Stimulated activated naive CD8-positive, alpha-beta T cell treated with anti-CD3 and anti-CD28 coated beads, Interleukin-15, Interleukin-2, amounts not matched to agents 100 U/mL and 50 U/mL, for 24 hours (primary cell): ENCODE measurements at places on chromosomes 6 and 20.

- no peak for DNase-seq
Measured at GRCh38 chr6:2030682-2031244, 214.6 kb downstream of the GMDS start.

DNA sequence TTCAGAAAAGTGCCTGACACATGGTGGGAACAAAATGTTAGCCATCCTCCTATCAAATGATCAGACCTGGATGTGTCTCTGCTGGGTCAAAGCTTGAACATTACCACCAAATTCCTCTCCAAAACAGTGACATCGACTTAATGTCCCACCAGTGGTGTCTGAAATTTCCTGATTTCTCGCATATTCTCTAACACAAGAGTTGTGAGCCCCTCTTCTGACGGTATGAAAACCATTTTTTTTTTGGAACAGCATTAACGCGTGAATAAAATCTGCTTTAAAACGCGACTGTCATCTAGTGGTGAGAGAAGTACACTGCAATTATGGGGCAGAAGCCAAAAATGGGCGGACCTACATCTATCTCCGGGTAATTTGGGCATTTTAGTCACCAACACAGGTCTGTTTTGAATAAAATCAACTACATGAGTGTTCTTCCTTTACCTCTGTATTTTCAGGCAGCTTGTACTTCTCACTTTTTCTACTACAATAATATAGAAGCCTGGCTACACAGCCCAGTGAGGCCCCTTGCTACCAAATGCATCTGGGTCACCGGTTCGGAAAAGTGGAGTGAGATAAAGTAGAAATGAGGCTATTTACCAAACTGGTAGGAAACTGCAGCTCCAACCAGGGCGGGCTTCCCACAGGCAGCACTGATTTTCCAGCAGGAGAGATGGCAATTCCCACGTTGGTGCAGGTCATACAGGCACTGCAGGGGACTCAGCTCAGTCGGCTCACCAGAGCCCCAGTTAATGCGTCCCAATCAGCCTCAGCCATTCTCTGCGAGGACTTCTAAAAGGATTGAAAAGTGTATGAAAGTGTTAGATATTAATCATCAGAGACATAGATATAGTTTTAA, 27.4 kb downstream of the MGME1 start:
- DNase-seq: peak; percentile 16

GRCh38 chr20:29741594-29741893, 1515.9 kb upstream of the DEFB115 start:
- DNase-seq: no peak

DNA sequence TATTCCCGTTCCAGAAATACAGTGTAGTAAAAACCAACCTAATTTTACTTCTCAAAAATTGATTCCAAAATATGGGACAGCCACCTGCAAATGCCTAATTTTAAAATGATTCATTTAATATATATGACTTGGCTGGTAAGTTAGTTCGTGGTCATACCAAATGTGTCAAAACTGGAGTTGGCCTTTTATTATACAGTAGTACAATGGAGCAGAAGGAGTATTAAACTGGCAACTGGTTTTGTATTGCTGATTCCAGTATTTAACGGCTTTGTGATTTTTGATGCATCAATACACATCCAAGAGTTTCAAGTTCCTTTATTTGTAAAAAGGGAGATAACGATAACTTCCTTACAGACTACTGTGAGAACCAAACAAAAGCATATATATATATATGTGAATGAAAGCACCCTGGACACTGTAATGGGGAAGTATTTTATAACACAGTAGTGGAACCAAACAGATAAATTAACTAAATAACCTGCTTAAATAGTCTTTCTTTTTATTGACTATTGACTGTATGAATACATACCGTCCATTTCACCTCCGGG, 24.8 kb downstream of the SAMHD1 start:
- no peak for DNase-seq

DNA sequence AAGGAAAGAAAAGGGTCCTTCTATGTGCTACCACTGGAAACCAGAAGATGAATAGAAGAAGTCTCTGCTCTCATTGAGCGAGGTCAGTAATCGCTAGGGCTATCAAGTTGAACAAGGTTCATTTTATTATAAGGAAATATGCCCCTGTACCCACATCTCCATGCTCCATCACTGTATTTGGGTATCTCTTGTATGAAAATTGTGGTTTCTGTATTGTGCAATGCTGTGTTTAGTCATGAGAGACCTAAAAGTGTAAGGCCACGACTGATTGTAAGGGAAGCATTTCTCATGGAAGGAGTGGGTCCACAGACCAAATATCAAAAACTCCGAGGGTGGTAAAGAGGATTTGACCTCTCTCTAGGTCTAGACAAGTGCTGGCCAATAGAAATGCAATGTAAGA, 3.6 kb upstream of the HS3ST5 start:
- DNase-seq: no peak

- no peak for DNase-seq
Measured at GRCh38 chr20:53085720-53086119, 113.6 kb downstream of the TSHZ2 start.

- DNase-seq: no peak
Measured at GRCh38 chr6:3270258-3270657, 11.5 kb downstream of the PSMG4 start.

GRCh38 chr6:43200541-43200940, 18.5 kb downstream of the CUL9 start:
- DNase-seq: no peak

- no peak for DNase-seq
Measured at GRCh38 chr6:63572747-63573075, 431 bp downstream of the LOC128125822 start.

DNA sequence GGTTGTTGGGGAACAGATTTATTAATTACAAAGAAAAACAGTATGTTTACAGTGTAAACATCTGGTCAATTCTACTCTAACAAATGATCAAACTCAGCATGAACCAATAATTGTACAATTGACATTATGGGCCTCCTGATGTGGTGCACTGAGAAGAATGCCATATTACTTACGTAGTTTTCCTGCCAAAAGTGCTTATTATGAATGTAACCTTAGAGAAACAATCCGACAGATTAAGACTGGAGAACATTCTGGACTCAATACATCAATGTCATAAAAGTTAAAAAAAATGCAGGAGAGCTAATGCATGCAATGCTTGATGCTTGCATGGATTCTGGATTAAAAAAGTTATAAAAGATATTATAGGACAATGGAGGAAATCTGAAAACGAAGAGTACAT, 69.0 kb downstream of the LYRM4 start:
- no peak for DNase-seq

DNA sequence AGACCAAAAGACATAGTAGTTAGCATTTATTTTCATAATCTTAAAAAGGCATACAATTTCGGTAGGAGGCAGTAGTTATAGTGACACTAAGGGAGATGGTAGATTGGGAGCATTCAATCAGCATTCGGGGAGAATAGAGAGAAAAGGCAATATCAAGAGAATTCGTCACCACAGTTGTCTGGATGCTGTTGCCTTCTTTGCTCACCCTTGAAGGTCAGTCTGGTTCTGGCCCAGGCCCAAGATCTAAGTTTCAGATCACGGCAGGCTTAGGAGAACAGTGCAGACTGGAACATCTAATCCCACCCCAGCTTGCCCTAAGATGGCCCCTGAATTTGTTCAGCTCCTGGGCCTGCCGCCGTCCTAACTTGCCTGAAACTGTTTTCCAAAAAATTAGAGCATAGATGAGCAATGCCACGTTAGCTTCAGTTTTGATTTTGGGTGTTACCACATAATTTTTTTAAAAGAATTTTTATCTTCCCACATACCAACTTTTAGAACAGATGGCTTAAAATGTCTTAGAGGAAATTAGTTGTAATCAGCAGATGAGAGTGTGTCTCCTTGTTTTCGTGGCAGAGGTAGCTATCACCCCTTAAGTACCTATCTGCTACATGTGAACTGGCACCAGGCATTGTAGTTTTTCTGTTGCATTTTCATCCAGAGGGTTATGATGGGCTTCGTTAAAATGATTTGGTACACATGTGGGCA, 8.3 kb upstream of the CEP85L start:
- DNase-seq: peak; percentile 15

GRCh38 chr6:10461850-10462249, 47.0 kb upstream of the TFAP2A start:
- no peak for DNase-seq

DNA sequence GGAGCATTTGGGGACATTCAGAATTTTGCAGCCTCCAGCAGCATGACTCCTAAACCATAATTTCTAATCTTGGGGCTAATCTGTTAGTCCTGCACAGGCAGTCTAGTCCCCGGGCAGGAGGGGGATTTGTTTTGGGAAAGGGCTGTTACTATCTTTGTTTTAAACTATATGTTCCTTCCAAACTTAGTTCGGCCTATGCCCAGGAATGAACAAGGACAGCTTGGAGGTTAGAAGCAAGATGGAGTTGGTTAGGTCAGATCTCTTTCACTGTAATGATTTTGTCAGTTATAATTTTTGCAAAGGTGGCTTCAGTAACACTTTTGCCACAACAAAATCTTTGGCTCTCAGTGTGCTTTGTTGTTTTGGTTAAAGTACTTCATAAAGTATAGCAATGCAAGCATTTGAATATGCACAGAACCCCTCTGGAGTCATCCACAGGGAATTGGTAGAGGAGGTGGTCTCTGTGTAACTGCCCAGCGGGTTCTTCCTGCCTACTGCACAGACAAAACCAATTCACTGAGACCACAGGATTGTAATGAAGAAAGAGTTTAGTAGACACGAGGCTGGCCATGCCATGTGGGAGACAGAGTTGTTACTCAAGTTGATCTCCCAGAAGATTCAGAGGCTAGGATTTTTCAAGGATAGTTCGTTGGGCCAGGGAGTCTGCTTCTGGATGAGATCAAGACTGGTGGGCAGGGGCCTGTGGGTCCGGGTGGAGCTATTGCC, 224.1 kb upstream of the MYLIP start:
- no peak for DNase-seq

DNA sequence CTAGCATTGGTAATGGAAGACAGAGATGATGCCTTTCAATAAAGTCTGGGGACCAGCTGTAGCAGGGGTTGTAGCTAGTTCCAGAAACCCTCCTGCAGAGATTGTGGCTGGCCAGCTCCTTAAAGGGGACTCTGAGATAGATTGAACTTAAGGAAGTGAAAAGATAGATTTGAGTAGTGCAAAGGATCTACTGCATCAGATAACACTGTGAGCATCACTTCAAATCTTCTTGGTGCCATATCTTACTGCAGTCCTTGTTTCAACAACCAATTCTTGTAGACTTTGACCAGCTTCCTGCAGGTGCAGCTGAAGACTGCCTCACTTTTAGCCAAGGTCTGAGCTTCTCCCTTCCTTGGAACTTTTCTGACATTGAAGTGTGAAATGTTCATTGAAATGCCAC, 14.8 kb upstream of the CEP162 start:
- no peak for DNase-seq

- DNase-seq: no peak
Measured at GRCh38 chr20:53866794-53867740, 203.3 kb downstream of the BCAS1 start.

GRCh38 chr20:9099372-9099771, 30.5 kb downstream of the PLCB4 start:
- DNase-seq: no peak
